ENCODE measurements at places on chromosomes 16 and 17.

DNA sequence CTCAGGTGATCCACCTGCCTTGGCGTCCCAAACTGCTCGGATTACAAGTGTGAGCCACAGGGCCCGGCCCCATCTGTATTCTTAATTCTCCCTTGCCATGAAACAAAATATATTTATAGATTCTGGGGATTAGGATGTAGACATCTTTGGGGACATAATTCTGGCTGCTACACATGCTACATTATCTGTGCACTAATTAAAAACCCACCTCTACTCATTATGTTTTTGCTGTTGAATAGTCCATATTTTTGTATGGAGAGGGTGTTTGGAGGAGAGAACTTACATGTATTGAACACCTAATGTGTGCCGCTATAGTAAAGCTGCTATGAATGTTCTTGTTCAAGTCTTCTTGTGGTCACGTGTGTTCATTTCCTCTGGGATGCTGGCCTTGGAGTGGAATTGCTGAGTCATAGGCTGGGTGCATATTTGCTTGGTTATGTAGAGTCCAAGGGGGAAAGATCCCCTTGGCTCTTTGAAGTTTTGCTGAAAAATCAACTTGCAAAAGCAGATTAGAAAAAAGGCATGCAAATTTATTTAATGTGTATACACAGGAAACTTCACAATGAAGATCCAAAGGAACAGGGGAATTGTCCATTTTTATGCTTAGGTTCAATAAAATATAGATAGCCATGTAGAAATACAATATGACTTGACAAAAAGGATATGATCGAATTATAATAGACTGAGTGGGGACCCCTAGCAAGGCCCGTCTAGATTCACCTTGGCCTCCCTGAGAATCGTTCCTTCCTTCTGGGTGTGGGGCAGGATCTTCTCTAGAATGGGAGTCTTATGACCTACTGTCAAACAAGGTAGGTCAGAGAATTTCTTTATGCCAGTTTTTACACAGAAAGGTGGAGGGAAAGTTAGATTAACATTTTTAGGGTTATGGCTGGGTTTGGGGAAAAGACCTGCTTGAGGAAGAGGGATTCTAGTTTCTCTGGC lies 42.1 kb upstream of the GPRC5B start:
- no peak for DNase-seq

GRCh38 chr16:57432505-57432904 lies 14.7 kb downstream of the CIAPIN1 start:
- DNase-seq, result no peak

GRCh38 chr17:76217081-76217480 lies 23.2 kb downstream of the RNF157 start:
- no peak for DNase-seq

DNA sequence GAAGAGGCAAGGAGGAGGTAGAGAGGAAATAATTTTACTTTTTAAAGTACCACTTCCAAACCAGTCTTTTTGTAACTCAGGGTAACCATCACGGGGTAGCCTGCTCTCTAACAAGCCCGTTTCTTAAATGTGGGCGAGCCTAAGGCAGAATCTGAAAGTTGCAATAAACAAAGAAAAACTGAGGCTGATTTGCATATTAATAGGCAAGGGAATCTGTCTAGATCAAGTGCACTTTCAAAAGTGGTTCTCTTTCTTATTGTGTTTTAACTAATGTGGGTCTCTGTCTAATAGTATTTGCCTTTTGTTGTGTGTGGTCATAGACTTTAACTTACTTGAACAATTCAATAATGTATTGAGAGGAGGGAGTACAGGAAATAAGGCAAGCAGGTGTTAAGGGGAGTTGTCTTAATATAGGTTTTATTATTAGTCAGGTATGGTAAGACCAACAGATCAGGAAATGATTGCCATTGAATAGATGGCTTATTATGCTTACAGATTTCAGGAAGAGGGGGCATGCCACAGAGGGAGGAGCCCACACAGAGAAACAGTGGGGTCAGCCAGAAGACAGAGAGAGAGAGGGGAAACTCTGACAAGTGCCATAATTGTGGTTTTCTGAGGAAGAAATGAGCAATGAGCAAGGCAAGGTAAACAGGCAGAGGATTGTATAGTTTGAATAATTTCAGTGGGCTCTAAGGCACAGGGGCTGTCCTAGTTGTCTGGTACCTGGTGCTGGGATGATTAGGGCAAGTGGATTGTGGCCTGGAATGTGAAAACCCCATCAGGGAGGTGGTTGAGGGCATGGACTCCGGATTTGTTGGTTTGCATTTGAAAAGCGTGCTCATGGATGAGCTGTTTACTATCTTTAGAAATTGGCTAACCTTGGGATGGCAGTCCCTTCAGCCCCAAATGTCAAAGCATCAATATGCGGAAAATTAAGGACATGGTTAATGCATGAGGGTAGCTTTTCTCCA lies 237.2 kb downstream of the TOX3 start:
- DNase-seq, result no peak

DNA sequence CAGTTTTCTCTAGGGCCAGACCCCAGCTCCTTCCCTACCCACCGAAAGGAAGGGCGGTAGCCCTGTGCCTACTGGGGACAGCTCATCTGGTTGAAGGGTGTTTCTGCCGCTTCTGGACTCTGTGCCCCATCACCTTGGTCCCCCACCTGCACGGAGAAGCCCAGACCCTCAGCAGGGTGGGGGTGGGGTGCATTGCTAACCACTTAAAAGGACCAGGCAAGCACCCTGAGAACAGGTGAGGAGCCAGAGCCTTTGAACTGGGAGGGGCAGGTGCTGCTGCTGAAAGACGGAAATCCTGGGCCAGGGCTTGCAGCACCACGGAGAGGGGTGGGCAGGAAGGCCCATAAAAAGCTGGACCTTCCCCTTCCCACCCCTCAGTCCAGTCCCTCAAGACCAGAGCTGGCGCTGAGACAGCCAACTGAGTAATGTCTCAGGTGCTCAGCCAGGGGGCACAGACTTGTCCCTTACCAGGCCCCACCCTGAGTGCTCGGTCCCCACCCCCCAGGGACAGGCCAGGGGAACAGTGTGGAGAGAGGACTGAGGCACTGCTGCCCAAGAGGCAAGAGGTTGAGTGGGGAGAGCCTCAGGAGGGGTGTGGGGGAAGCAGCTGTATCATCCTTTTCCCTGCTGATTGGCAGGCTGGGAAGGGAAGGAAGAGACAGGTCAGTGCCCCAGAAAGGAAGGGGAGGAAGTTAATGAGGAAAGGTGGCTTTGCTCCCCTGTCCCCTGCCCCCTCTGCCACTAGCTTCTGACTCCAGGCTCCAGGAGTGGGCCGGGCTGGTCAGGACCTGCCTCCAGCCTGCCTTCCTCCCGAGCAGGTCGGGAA lies 10.9 kb upstream of the SP2 start:
- DNase-seq, result no peak

DNA sequence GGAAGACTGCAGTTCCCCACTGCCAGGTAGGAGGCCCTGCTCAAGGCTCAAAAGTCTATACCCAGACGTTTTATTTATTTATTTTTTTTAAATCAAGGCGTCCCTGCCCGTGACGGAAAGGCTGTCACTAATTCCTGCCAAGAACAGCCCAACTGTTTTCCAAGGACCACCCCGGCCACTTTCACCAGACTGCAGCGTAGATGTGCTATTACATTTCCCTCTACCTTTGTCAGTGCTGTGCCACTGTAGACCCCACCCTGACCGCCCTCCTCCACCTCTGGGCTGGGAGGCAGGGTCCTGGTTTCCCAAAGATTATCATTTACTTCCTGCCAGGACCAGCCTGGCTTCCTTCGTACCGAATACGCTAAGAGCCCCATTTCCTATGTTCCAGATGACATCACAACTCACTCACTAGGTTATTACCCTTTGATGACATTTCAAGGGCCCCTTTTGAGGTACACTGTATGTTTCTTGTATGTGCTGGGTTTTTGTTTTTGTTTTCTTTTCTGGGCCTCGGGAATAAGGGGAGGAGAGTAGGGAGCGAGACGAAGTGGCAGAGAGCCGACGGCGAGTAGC lies 6.3 kb upstream of the RNF227 start:
- DNase-seq, result no peak

DNA sequence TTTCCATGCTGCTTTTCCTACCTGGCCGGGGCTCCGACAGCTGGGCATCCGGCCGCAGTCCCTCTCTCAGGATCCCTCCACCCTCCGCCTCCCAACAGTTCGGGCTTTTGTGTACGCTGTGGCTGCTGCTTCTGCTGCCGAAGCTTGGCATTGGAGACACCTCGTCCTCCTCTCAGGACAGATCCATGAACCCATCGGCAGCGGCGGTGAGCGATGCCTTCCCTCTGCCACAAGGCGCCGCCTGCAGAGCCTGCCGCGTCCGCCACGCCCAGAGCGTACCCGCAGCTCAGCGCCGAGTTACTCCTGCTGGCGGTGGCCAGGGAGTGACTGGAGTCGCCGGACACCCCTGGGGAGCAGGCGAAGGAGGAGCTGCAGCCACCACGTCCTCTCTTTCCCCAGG lies 2032.8 kb downstream of the TP53TG3F start:
- no peak for DNase-seq

GRCh38 chr16:11354733-11355574 lies 9.7 kb downstream of the RMI2 start:
- DNase-seq, result peak; percentile 86

- DNase-seq, result no peak
Measured at GRCh38 chr16:56632156-56632847, at the start of gene MT1M. Gene MT1M (plus strand): TSS chr16:56632659. CDS start chr16:56632732, 73 bp downstream.

Data from immature natural killer cell (primary cell).